ENCODE measurements at places on chromosomes 6 and 20.

- no peak for DNase-seq
Measured at GRCh38 chr20:63148696-63149095, 67.2 kb downstream of the YTHDF1 start.

DNA sequence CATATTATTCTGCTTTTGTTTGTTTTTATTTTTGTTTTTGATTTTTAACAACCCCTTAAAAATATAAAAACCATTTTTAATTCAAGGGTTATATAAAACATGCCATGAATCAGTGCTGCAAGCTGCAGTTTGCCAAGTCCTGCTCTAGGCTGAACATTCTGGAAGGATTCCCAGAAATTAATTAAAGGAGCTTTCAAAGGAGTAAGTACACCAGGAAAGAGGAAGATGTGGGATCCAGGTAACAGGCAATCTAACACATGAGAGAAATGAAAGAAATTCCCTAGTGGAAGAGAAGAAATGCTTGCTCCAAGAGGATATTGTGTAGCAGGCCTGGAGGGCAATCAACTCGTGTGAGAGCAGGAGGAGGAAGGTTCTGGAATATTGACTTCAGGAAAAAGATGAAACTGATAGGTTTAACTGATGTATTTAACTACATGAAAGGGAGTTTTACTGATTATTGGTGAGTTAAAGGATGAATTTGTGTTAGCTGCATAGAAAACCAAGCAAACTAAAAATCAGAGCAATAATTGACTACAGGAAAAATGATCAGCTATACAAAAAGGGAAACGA is 146.0 kb upstream of the PHACTR1 start:
- peak; percentile 57 for DNase-seq

- DNase-seq = no peak
Measured at GRCh38 chr6:33609019-33609418, 12.1 kb upstream of the ITPR3 start.

DNA sequence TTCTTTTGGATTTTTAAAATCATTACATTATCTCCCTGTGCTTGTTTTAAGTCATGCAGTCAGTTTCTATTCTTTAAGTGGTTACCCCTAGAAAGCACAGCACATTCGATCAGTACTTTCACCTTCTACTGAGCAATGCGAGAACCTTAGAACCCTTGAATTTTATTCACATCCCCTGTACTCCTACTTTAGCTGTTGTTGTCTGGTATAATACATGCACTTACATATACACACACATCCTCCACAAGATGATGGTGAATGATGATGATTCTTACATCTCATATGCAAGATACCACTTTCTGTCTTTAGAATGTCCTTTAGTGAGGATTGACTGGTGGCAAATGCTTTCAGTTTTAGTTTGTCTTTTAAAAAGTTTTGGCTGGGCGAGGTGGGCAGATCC is 5.7 kb downstream of the CDC40 start:
- DNase-seq = no peak

- DNase-seq = no peak
Measured at GRCh38 chr20:40710603-40711002, 21.6 kb upstream of the MAFB start.

DNA sequence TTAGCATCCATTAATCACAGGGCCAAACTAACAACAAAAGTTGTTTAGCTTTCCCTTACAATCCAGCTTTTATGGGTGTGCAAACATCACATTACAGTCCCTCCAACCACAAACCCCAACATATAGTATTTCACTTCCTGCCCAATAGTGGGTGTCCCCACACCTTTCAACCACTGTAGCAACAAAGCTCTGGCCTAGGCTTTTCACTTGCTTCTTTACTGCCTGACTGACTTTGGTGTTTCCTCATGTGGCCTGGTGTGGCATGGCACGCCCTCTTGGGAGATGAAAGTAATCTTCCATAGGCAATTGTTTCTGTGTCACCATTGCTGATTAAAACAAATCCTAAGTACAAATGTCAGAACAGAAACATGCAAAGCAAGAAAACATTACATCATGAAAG is 46.3 kb downstream of the MCM8 start:
- DNase-seq = no peak

GRCh38 chr6:167210375-167211294 is 52.9 kb upstream of the GPR31 start:
- no peak for DNase-seq

GRCh38 chr6:168870982-168871381 is 382.7 kb downstream of the THBS2 start:
- no peak for DNase-seq

GRCh38 chr6:116208056-116208785 is 45.7 kb downstream of the TSPYL4 start:
- DNase-seq = no peak
